T-helper 22 cell (primary cell): ENCODE measurements at places on chromosomes 11 and 22.

DNA sequence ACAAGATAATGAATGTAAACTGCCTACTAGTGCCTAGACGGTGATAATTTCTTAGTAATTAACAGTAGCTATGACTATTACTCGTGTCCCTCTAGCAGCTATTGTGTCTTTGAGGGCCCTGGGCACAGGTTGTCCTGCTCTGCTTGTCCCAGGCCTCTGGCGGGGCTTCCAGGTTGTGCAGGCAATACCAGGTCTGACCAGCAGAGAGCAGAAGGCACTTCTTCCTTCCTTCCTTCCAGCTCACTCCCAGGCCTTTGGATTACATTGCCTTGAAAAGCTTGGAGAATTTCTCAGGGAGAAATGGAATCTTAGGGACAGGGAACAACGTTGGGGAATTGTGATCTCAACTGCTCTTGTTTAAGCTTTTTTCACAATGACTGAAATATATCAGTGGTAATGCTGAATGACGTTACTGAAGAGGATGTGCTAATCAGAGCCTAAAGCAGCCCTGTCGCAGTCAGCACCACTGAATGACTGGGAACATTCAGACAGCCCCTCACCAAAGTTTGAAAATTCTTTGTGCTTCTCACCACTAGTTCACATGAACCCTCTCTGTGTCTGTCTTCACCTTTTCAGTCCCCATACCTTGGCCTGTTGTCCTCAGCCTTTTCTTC is 8.4 kb upstream of the CCKBR start:
- no peak for DNase-seq

- DNase-seq: no peak
These were observed 21.2 kb downstream of the RFPL2 start for GRCh38 chr22:32183625-32184024.

GRCh38 chr11:107472966-107473365 is 15.3 kb upstream of the CWF19L2 start:
- no peak for DNase-seq

DNA sequence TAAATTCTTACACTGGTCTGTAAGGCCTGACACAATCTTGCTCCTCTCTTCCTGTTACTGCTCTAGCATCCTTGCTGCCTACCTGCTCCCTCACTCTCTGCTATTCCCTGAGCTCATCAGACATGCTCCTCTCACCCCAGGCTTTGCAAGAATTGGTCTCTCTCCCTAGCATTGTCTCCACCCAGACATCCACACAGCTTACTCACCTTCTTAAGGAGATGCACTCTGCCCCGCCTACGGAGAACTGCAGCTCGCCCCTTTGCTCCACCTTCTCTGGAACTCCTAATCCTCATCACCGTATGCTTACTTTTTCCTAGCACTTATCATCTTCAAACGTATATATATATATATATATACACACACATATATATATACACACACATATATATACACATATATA is 23.3 kb upstream of the TMPRSS5 start:
- DNase-seq: no peak

DNA sequence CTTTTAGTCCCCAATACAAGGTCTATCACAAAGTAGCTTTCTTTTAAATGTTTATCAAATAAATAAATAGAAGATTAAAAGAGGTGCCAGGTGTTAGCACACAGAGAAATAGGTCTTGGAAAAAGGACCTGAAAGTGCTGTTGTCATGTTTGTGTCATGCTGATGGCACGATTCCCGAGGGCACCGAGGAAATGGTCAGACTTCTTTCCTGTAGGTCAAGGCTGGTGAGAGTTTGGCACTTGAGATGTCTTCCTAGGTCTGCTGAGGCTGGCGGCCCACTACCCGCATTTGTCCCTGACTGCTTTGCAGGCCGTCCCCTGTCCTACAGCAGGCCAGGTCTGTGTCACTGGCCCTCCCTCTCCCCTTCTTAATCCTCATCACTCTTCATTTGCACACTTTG is 112.1 kb downstream of the ATXN10 start:
- no peak for DNase-seq

GRCh38 chr11:65616575-65617001 is 1.0 kb downstream of the PCNX3 start:
- no peak for DNase-seq

GRCh38 chr11:78201096-78201818 is 12.5 kb downstream of the USP35 start:
- DNase-seq: no peak

DNA sequence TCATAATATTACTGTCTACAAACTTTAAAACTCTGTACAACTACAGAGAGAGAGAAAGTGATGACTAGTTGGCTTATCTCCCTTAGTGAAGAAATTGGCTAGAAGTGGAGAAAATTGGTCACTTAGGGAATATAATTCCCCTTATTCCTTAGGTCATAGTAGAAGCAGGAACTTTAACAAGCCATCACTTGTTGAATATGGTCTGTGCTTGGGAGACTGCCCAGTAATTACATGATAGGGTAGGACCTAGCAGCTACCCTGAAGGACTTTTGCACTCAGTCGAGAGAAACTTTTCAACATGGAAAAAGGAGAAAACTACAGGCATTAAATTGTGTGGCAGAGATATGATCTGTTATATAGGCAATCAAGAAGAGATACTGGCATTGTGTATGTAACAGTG is 576.5 kb upstream of the CCDC90B start:
- DNase-seq: no peak

- no peak for DNase-seq
These were observed 127.2 kb downstream of the SHANK2 start for GRCh38 chr11:71125150-71125549.

GRCh38 chr11:26947379-26947844 is 46.5 kb upstream of the FIBIN start:
- DNase-seq: no peak

- DNase-seq: no peak
These were observed 12.6 kb downstream of the RDX start for GRCh38 chr11:110283862-110284261.

DNA sequence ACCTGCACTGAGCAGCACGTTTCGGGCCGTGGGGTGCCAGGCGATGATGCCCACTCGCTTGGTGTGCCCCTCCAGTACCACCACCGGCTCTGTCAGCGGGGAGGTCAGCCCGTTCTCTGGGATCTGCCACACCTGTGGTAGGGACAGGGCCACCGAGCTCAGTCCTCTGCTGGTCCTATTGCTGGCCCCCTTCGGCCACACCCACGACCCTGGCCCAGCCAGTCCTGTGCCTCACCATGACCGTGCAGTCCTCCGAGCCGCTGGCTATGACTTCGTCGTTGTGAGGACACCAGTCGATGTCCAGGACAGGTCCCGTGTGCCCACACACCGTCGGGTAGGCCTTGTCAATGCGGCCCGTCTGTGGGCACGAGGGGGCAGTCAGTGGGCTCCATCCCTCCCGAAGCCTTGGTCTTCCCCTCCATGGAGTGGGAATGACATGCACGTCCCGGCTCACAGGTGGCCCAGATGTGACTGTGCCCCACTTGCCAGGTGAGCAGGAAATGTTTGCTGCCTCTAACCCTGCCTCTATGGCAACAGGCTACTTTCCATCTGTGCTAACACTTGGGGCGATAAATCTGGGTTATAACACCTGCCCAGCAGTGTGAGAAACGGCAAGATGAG is 1.4 kb downstream of the CORO1B start:
- DNase-seq: no peak

GRCh38 chr11:36239636-36240035 is 49.6 kb downstream of the COMMD9 start:
- DNase-seq: no peak

- DNase-seq: no peak
These were observed 34.7 kb downstream of the GALNT18 start for GRCh38 chr11:11587122-11587521.

- DNase-seq: no peak
These were observed 58.2 kb upstream of the LMO1 start for GRCh38 chr11:8321876-8322275.

GRCh38 chr11:134543645-134544044 is 131.6 kb upstream of the B3GAT1 start:
- no peak for DNase-seq

- no peak for DNase-seq
These were observed 310.2 kb downstream of the DLG2 start for GRCh38 chr11:85316967-85317366.

- DNase-seq: no peak
These were observed 32.6 kb downstream of the PRDM11 start for GRCh38 chr11:45178890-45179671.

DNA sequence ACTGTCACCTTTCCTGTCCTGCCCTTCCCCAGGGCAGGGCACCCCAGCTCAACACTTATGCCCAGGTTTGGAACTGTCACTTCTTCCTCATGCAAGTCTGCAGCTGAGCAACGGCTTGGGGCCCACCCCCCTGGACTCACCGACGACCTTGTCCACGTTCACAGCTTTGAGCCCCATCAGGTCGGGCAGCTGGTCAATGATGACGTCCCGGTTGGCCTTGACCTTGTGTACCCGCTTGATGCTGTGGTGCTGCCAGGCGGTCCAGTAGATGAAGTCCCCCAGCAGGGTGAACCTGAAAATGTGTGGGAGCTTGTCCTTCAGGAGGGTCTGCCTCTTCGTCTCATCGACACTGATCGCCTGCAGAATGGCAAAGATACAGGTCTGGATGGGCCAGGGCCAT is 135.0 kb downstream of the CRYBB2 start:
- DNase-seq: no peak

GRCh38 chr22:30212996-30213441 is 33.5 kb downstream of the LIF start:
- no peak for DNase-seq

GRCh38 chr11:116454020-116454645 is 318.7 kb downstream of the BUD13 start:
- DNase-seq: no peak

DNA sequence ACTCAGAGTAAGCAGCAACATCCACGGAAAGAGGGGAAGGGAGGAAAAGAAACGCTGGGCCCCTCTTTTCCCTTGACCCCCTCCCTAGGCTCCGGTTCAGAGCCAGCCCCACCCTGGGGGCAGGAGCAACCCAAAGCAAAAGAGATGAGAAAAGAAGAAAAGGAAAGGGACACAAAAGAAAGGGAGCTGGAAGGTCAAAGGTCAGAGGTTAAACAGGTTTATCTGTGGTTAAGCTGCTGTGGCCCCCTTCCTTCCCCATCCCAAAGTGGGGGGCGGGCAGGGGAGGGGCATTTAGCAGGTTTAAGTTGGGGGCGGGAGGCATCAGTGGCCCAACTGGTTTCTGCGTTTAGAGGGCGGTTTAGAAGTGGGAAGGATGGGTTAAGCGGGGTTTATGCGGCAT is 35.6 kb downstream of the SLC22A12 start:
- no peak for DNase-seq

DNA sequence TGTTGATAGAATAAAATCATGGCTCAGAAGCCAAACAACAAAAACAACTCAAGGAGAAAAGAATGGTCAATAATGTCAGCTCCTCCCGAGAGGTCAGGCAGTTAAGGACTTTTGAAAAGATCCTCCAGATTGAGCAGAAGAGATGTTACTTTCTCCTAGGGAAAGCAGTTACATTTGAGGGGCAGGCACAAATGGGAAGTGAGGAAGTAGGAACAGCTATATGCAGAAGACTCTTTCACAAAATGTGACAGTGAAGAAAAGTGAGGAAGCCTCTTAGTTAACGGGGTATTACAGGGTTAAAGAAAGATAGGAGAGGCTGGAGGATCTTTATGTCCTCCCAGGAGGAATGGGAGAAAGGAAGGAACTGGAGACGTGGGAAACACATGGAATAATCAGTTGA is 3.4 kb downstream of the DCHS1 start:
- no peak for DNase-seq

- no peak for DNase-seq
These were observed 41.5 kb downstream of the SHANK2 start for GRCh38 chr11:71210861-71211260.

DNA sequence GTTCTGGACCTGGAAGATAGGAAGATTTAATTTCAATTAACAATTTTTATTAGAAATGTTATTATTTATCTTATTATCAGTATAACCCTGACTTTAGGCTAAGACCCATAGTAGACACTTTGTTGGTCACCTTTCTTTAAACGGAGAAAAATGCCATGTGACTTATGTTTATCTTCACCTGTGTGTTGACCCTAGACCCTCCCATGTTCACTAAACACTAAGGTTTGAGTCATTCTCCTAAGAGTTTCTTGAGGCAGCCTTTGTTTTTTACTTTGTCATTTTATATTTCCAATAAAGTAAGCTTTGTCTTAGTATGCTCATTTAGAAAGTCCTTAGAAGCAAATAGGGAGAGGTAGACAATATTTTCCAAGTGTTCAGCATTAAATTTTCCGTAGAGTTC is 771.7 kb downstream of the METTL15 start:
- DNase-seq: no peak
